ENCODE measurements at places on chromosomes 1 and 21.

- DNase-seq, result no peak
Observed at GRCh38 chr21:43874085-43874805, 9.2 kb downstream of the AGPAT3 start.

- DNase-seq, result no peak
Observed at GRCh38 chr1:116794804-116795481, 40.7 kb downstream of the CD2 start.

- DNase-seq, result no peak
Observed at GRCh38 chr21:37575580-37575979, 209.0 kb downstream of the DYRK1A start.

DNA sequence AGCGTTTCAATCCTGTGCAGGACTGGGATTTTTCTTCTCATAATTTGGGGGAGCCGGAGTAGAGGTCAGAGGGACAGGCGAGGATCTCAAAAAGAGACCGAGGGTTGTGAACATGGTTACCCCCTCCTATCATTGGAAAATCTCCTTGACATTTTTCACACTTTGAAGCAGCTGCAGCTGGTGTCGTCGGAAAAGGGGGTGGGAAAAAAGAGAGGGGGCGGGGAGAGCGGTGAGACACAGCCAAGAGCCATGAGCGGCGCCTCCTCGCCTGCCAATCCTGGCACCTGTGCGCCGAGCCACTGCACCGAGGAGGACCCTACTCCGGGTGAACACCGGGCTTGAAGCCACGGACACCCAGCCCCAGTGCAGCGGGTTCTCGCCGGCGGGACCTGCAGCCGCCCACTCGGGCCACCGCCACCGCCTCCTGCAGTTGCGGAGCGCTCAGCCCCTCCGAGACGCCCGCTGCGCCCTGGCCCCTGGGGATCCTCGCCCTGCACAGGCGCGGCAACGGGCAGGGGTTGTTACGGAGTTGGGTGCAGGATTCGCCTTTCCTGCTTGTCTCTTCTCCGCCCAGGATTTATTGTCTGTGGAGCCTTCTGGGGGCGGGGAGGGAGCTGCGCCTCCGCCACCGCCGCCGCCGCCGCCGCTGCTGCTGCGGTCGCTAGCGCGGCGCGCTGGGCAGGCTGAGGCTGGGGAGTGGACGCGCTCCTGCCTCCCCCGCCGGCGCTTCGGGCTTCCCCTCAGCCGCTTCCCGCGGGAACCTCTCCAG, at the start of gene LRRC7:
Gene LRRC7, plus strand, starts transcription at position 271 of the 769 bp plus-strand sequence. CDS start 718 bp downstream, outside the sequence.
- no peak for DNase-seq

- DNase-seq, result no peak
Observed at GRCh38 chr1:106600626-106601025, 455.8 kb upstream of the PRMT6 start.

DNA sequence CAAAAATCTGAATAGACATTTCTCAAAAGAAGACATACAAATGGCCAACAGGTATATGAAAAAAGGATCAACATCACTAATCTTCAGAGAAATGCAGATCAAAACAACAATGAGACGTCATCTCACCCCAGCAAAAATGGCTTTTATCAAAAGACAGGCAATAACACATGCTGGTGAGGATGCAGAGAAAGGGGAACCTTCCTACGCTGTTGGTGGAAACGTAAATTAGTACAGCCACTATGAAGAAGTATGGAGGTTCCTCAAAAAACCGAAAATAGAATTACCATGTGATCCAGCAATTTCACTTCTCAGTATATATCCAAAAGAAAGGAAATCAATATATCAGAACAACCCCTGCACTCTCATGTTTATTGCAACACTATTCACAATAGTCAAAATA, 65.1 kb upstream of the ATP1B1 start:
- DNase-seq, result no peak

DNA sequence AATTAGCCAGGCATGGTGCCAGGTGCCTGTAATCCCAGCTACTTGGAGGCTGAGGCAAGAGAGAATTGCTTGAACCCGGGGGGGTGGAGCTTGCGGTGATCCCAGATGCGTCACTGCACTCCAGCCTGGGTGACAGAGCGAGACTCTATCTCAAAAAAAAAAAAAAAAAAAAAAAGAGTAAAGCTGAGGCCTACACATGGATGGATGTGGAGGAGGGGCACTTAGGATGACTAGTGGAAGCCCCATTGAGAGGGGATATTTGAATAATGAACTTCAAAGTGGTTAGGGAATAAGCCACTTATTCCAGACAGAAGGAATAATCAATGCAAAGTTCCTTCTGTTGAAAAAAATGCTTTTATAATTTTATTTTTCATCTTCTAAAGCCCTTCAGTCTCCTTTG, 51.4 kb downstream of the PTBP2 start:
- DNase-seq, result no peak

- no peak for DNase-seq
Observed at GRCh38 chr1:42266253-42267135, 68.5 kb downstream of the FOXJ3 start.

DNA sequence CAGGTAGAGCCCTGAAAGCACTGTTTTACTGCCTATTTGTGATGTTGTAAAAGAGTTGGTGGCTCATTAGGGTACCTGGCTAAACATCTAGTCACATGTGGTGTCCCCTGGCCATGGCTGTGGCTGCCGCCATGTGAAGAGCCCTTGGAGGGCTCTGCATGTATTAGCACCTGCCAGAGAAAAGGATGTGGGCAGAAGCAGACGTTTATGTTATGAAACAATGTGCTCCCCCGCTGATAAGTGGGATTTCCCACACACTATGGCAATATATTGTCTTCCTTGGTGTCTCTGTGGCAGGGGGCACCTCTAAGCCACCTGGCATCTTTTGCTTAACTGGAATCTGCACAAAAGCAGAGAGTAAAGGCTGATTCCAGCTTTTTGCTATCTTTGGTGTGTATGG, 9.6 kb downstream of the TENT5C start:
- no peak for DNase-seq

GRCh38 chr1:8722366-8722765, 95.1 kb downstream of the RERE start:
- no peak for DNase-seq

GRCh38 chr1:223707256-223708000, 4.9 kb upstream of the CAPN2 start:
- DNase-seq, result no peak

DNA sequence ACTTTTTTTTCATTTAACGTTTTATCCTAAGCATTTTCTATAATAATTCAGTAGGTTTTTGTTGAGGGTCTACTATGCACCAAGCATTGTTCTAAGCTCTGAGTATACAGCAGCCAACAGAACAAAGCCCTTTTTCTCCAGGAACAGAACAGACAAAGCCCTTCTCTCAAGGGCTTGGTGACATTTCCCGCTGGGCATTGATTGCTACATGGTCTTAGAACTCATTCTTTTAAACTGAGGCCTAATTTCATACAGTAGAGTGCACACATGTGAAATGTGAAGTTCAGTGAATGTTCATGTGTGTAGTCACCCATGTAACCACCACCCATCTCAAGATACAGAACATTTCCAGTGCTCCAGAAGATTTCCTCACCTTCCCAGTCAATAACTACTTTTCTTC, 15.2 kb upstream of the PDIK1L start:
- no peak for DNase-seq

- no peak for DNase-seq
Observed at GRCh38 chr21:42441963-42442362, 38.3 kb downstream of the UBASH3A start.

GRCh38 chr1:115107516-115108260, 18.4 kb upstream of the TSPAN2 start:
- no peak for DNase-seq

DNA sequence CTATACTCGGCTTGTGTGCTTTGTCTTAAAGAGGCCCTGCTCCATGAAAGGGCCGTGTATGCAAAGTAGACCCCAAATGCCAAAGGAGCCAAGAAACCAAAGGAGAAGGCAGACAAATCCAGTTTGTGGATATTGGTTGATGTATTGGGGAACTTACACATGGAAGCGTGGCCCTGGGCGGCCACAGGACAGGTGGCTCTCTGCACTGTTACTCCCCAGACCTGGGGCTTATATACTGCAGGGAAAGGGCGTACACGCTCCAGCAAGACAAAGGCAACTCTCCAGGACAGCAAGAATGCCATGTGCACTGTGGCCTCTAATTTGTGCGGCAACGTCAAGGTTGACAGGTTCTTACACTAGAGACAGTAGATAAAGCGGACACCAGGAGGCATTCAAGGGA, 24.8 kb downstream of the RSPH1 start:
- no peak for DNase-seq

- DNase-seq, result no peak
Observed at GRCh38 chr1:12344596-12345349, 114.9 kb downstream of the VPS13D start.

- no peak for DNase-seq
Observed at GRCh38 chr1:230459465-230459864, 33.3 kb upstream of the PGBD5 start.

- no peak for DNase-seq
Observed at GRCh38 chr1:204104331-204105130, 31.6 kb downstream of the SOX13 start.

- no peak for DNase-seq
Observed at GRCh38 chr1:64139877-64140276, 63.5 kb upstream of the UBE2U start.

DNA sequence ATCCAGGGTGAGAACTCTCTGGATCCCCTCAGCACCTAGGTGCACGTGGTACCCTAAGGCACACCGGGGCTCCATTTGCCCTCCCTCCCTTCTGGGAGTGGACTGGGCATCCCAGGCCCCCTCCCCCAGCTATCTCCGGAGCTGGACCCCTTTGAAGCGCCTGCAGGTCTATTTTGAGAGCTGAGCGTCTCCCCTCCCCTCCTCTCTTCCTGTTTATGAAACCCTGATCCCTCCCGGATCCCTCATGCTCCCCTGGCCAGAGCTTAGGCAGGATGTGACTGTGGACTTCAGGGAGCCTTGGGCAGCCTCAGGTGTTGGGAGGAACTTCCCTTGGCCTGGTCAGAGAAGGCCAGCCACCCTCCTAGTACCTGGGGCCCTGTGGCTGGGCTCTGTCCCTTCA, 10.2 kb downstream of the RPS6KA1 start:
- DNase-seq, result no peak

GRCh38 chr1:228145463-228146416, 4.0 kb upstream of the GJC2 start:
- no peak for DNase-seq

DNA sequence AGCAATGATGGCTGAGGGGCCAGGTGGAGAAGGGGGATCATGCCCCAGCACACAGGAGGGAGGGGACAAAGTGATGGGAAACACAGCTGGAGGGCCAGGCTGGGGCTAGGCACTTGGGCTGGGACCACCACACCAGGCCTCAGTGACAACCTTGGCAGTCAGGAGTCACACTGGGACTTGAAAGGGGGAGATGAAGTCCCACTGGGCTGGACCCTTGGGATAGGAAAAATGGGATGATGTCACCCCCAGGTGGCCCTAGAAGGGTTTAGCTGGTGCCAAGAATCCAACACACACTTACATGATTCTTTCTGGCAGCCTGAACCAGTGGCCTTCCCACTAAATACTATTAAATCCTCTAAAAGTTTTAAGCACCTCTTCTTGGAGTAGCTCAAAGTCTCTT, 17.1 kb downstream of the ZBTB17 start:
- no peak for DNase-seq

DNA sequence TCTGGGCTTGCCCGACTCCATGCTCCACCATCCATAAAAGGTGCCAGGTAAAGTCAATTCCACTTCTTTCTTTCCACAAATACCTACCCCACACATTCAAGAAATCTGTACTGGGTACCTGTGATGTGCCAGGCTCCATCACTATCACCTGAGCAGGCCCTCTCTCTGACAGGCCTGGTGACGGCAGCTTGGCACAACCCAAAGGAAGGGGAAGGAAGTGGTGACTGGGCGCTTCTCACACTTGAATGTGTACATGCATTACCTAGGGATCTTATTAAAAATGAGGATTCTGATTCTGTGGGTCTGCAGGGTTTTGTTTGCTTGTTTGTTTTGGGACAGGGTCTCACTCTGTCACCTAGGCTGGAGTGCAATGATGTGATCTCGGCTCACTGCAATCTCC, 7.5 kb downstream of the HTR1D start:
- DNase-seq, result no peak

- DNase-seq, result no peak
Observed at GRCh38 chr1:226497991-226498639, 50.4 kb upstream of the STUM start.

- no peak for DNase-seq
Observed at GRCh38 chr1:88731475-88732269, 47.6 kb downstream of the PKN2 start.

DNA sequence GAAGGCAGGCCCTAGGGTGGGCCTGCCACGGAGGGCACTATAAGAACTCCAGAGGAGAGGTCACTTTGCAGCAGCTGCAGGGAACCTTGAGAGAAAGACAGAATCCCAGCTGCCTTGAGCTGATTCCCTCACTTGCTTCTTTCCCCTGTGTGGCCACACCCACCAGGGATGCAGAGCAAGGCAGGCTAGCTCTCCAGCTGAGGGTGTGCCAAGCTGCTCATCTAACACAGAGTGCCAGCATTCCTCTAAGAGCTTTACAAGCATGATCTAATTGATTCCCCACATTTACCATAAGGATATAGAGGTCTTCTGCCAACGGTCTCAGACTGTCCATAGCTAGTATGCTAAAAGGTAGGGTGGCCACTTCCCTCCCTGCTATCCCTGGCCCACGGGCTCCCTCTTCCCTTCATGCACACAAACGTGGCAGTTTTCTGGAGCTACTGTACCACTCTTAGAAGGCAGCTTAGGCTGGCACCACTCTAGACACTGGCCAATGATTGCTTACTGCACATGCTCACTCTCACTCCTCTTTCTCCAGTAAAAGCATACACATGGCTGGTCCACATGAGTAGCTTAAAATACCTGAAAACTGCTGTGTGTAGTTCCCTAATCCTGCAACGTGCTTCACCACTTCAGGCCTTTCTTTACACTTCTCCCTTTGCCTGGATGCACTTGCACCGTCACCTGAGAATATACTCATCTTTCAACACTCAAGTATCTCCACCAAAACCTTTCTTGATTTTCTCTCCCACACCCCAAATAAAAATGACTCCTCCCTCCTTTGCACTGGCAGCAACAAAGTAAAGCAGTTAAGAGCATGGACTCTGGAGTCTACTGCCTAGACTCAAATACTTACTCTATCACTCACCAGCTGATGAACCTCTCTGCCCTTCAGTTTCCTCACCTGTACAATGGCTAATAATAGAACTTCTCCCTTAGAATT, 57.7 kb downstream of the DMAP1 start:
- DNase-seq, result no peak

DNA sequence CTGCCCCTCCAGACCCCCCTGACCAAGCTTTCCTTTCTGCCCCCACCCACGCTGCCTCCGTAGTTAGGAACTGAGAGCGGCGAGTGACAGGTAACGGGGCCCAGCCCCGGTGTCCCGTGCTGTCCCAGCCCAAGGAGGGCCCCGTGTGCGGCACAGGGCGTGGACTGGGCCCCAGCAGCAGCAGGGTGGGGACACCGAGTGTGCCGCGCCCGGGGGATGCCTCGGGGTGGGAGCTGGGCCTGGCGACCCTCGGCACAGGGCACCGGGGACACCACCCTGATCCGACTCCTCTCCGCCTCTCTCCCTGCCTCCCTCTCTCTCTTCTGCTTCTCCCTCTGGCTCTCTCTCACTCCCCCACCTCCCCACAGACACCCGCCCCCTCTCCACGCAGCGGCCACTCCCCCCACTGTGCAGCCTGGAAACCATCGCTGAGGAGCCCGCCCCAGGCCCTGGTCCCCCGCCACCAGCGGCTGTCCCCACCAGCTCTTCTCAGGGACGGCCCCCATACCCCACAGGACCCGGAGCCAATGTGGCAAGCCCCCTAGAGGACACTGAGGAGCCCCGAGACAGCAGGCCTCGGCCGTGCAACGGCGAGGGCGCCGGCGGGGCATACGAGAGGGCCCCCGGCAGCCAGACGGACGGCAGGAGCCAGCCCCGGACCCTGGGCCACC, 22.7 kb downstream of the PANK4 start:
- DNase-seq, result no peak
